ENCODE measurements at places on chromosomes 6 and 20.
A peak's percentile ranks its signal among the peaks of the same experiment; 100 is the strongest.

GRCh38 chr6:13428583-13429405 lies 58.6 kb downstream of the GFOD1 start:
- DNase-seq = no peak

GRCh38 chr6:7332090-7332745 lies 19.2 kb upstream of the SSR1 start:
- DNase-seq = no peak

DNA sequence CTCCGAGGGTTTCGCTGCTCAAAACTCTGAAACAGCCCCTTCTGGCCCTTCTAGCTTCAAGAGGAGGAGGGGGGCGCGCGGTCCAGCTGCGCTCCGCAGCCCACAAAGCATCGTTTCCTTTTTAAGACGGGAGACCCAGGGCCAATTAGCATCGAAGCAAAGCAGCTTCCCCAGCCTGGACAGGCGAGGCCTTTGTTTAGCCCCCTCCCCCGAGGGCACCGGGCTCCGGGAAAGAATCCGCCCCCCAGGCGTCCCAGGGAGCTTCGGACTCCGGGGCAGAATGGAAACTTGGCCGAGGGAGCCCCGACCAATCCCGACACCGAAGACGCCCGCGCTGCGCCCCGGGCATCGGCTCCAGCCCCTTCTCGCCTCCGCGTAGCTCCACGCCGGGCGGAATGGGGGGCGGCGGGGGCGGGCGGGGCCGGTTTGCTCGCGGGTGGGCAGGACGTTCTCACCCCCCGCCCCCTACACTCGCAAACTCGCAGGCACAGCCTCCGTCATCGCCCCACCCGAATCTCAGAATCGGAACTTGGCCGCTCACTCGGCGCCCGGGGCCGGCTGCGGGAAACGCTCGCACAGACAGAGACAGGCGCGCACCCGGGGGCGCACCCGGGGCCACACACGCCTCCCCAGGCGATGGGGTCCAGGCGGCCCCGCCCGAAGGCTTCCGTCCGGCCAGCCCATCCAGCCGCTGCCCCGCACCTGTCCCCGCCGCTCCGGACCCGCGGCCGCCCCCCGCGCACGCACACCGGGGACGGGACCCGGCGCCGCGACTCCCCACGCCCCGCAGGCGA lies 628 bp downstream of the NKAIN4 start:
- no peak for DNase-seq

GRCh38 chr6:96015518-96016333 lies at the start of gene FUT9:
TSS of gene FUT9 (plus strand) at chr6:96015974. CDS start at chr6:96203156, 187,182 bp downstream.
- no peak for DNase-seq

DNA sequence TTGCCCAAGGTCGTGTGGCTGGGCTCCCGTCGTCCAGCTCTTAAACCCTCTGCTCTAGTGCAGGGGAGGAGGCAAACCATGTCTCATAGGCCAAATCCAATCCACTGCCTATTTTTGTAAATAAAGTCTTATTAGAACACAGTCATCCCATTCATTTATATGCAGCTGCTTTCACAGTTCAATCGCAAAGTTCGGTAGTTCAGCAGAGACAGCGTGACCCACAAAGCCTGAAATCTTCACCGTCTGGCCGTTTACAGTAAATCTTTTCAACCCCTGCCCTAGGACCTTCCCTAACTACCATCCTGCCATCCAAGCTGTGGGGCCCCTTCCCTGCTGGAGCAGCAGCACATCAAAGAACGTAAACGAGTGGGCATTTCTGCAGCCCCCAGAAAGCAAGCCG lies 65.9 kb downstream of the EYA2 start:
- DNase-seq = no peak

DNA sequence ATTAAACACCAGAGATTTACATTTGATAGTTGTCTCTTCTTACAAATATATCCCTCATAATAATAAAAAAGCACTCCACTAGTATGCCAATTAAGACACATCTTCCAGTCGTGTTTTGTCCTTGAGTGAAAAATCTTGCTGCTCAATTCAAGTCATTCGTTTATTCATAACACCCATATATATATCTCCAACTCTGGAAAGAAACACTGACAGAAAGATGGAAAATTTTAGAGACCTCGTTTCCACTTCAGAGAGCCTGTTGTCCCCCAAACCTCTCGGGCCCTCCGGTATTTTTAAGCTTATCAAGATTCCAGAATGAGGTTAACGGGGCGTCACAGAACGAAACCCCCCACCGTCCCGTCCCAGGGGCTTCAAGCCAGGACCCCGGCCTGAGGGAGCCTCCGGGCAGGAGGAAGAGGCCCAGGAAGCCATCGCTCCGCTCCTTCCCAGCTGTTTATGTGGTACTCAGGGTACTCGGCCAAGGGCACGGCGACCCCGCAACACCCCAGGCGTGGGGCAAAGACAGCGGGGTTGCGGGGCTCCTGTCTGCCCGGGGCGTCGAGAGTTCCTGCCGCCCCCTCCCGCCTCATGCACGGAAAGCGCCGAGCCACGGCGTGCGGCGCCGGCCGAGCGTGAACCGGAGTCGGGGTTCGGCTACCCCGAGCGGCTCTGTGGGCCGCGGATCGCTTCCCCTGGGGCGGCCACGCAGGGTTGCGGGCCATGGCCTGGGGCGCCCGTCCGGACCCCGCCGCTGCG lies 623 bp upstream of the SNX9 start:
- DNase-seq = no peak

DNA sequence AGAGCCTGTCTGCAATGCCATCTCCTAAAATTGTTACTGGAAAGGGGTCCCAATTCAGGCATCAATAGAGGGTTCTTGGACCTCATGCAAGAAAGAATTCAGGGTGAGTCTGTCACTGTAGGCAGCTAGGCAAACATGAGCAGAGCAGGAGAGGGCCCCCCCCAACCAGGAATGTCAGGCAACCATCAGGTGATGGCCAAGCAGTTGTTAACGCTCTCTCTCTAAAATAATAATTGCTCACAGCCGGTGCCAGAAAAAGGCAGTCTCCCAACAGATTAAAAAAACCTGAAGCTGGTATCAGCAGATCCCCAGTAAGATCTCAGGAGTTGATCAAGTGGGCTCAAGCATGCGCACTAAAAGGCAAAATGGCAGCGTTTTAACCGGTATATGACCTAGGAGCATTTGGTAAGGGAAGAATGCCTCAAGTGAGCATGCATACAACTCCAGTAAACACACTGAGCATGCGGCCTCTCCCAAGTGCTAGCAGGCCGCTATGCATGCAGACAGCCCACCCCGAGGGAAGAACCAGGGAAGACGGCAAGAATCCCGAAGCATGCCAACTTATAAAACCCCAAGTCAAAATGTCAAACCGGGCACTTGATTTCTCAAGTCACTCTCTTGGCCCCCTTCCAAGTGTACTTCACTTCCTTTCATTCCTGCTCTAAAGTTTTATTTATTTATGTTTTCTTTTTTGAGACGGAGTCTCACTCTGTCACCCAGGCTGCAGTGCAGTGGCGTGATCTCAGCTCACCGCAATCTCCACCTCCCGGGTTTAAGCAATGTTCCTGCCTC lies 44.0 kb upstream of the RNGTT start:
- DNase-seq = no peak

DNA sequence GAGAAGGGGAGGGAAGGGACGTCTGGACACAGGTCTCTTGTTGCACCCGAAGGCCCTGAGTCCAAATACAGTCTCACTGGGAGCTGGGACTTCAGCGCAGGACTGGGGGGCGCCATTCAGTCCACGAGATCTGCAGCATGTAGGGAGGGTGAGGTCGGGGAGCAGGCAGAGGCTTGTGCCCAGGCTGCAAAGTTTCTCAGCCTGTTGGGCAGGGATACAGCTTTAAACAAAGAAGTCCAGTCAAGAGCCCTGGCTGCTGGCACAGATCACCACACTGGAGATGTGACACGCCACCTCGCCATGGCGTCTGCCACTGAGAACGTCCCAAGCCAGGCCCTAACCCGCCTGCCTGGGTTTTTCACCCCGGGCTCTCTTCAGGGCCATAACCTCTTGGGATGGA lies 256.6 kb downstream of the DLL1 start:
- no peak for DNase-seq

GRCh38 chr20:57476641-57477461 lies 48.1 kb downstream of the CTCFL start:
- DNase-seq = no peak

- DNase-seq = no peak
Measured at GRCh38 chr20:23150304-23151007, 64.3 kb upstream of the CD93 start.

DNA sequence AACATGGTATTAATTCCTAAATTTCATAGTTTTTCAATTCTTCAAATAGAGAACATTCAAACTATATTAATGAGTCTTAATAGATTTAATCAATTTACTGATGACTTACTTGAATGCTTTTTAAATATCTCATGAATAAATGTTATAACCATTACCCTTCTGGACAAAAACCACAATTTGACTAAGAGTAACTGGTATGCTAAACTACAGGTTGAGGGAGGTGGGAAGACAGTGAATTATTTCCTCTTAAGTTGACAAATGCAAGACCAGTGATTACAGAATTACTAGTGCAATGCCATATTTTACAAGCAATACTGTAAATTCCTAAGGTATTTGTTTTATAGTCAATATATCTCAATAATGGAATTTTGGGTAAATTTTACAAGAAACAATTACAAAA lies 65.1 kb downstream of the REV3L start:
- no peak for DNase-seq

DNA sequence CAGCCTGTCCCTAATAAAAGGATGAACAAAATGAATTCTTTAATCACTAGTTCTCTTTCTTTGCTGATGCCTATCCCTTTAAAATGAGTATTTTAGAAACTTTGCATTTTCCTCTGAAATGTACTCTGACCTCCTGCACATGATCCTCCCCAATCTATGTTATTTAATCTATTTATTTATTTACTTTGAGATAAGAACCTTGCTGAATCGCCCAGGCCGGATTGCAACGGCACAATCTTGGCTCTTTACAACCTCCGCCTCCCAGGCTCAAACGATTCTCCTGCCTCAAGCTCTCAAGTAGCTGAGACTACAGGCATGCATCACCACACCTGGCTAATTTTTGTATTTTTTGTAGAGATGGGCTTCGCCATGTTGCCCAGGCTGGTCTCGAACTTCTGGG lies 27.9 kb downstream of the ADTRP start:
- DNase-seq = no peak

- DNase-seq = no peak
Measured at GRCh38 chr6:130755368-130756034, 71.7 kb upstream of the SMLR1 start.

GRCh38 chr6:42363926-42364849 lies 87.5 kb downstream of the TRERF1 start:
- DNase-seq = no peak

GRCh38 chr6:30483677-30484279 lies 5.5 kb upstream of the HLA-E start:
- peak; percentile 61 for DNase-seq

- DNase-seq = no peak
Measured at GRCh38 chr6:125722886-125723285, 26.5 kb upstream of the HEY2 start.

DNA sequence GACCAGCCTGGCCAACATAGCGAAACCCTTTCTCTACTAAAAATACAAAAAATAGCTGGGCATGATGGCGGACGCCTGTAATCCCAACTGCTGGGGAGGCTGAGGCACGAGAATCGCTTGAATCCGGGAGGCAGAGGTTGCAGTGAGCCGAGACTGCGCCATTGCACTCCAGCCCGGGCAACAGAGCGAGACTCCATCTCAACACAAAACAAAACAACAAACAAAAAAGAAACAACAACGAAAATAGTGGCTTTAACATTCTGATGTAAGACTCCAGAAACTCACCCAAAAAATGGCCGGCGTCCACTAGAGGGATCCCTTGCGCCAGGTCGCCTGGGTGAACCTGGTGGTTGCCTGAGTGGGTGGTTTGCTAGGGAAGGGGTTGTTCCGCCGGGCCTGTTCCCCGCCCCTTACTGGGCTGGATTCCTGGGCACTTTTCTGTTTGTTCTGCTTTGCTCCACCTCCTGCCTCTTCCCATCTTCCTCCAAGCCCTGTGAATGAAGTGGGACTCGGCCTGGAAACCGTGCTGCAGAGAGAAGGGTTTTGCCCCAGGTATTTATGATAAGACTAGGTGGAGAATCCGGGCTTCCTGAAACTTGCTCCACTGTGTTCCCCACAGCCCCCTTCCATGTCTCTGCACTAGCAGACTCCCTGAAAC lies 1.5 kb downstream of the PABPC1L start:
- DNase-seq = peak; percentile 51

DNA sequence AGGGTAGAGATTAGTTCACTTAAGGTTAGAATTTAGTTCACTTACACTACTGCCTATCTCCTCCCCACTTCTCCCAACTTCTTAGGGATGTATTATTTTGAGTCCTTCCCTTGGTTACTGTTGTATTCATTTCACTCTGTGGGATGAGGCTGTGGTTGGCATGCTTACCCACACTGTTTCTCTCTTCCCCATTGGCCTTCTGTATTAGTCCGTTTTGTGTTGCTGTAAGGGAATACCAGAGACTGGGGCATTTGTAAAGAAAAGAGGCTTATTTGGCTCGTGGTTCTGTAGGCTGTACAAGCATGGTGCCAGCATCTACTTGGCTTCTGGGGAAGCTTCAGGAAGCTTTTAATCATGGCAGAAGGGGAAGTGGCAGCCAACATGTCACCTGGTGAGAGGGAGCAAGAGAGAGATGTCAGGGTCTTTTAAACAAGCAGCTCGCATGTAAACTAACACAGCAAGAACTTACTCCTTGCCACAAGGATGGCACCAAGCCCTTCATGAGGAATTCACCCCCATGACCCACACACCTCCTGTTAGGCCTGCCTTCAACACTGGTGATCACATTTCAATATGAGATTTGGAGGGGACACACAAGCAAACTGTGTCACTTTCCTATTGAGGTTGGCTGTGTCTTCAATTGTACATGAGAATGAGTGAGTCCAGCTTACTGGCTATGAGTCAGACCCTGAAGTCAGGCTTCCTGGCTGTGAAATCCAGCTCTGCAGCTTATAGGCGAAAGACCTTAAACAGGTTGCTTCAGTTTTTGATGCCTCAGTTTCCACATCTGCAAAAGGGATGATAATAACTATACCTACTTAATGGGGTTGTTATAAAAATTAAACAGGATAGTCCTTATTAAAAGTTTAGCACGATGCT lies 53.3 kb downstream of the SYNDIG1 start:
- DNase-seq = no peak

Measured in fibroblast of the conjunctiva (primary cell).